OCI-M1 (cell line): ENCODE measurements at places on chromosomes 11 and 22.

DNA sequence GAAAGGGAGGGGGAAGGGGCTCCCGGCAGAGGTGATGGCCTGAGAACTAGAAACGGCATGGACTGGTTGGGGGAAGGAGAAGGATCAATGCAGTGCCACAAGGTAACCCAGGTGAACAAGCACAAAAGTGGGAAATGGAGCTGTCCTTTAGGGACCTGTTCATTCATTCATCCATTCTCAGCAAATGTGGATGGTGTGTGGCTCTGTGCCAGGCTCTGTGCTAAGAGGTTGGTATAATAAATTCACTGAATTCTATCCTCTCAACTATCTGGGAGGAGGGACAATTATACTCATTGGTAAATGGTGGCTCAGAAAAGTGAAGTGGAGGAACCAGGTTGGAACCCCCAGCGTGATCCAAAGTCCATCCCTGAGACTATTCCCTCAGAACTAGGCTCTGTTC lies 18.6 kb upstream of the ARAP1 start:
- no peak for DNase-seq

DNA sequence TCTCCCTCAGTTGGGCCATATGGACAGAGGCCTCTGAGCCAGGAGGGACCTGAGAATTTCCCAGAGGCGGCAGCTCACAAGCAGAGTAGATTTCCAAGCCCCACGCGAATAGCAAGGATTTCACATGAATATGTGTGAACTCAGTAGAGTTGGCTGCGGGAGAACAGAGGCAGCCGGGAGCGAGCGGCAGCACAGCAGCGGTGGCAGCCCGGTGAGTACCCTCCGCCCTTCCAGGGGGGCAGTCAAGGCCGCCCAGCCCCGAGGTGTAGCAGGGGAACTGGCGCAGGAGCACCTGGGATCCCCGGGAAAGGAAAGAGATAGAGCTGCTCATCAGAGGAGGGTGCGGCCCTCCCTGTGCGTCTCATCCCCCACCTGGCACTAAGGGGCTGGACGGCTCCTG lies 8.4 kb upstream of the MS4A15 start:
- no peak for DNase-seq

GRCh38 chr11:45772986-45773785 lies 31.8 kb upstream of the SLC35C1 start:
- DNase-seq, result no peak

DNA sequence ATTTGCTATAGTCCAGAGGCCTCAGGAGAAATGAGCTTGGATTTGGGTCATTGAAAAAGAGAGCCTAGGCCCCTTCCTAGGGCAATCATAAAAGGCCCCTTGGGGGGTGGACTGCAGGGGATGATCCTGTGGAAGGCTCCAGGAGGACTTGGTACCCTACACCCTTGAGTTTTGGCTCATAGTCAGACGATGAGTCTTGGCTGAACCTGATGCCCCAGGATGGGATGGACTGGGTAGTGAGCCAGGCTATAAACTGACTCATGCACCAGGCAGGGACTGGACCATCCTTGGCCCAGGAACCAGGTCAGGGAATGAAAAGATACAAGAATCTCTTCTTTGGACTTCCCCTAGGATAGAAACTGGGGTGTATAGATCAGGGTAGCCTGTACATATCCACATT lies 54.2 kb downstream of the NAV2 start:
- DNase-seq, result no peak

DNA sequence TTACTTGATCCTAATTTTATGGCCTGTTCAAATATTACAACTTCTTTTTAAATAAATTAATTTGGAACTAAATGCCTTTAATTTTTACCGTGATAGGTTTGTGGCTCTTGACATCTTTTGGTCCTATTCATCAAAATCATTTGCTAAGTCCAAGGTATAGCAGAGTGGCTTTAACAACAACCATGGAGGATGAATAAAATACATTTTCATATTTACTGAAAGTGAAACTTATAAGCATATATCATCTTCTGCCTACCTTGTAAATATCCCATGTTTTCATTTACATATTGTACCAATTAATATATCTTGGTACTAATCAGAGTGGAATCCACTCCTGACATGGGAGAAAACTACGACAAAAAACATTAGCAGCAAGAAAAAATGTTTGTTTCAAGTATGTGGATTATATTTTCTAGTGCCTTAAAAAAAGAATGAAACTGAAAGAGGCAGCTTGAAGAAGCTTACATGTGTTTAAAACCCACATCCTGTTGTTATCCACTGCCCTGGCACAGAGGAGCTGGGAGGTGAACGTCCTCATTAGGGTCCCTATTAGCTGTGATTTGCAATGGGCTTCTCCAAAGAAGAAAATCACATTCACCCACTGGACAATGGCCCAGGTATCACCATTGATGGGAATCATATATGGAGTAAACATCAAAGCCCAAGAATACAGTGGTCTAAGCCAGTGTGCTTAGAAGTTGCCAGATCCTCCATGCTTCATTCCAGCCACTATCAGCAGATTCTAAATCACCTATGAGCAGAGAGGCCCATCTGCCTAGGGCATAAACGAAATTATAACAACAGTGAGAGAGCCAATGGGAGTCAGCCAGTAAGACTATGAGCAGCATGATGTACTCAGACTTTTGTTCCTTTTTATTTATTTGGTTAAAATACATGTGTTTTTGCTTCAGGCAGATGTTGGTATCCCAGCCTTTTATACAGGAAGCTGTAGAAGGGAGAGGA lies 84.7 kb downstream of the MAML2 start:
- DNase-seq, result peak; percentile 54

DNA sequence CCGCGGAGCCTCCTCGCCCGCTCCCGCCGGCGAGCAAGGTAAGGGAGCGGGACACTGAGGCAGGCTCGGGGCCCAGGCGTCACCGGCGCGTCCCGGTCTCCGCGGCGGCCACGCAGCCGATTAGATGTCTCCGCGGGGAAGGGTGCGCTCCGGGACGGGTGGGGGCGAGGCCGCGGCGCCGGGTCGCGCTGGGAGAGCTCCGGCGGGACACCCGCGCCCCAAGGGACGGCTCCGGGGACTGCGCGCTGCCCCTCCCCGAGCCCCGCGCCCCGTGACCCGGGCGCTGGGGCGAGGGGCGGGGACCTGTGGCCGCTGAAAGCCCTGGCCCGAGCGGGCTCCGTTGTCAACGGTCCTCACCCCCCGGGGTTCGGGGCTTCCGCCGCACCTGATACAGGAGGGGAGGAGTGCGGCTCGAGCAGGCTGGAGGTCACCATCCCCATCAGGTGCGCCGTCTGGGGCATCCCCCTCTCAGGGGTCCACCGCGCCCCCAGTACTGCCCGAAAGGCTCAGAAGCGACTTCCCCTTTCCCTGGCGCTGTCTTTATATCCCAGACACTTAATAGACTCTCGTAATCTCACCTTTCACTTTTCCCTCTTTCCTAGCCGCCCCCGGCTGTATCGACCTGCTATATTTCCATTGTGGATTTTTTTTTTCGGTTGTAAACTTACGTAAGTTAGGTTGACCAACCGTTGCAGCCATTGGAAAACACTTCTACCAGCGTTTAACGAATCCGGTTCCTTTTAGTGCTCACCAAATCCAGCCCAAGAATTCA lies 573 bp downstream of the PPFIA1 start:
- peak; percentile 91 for DNase-seq

DNA sequence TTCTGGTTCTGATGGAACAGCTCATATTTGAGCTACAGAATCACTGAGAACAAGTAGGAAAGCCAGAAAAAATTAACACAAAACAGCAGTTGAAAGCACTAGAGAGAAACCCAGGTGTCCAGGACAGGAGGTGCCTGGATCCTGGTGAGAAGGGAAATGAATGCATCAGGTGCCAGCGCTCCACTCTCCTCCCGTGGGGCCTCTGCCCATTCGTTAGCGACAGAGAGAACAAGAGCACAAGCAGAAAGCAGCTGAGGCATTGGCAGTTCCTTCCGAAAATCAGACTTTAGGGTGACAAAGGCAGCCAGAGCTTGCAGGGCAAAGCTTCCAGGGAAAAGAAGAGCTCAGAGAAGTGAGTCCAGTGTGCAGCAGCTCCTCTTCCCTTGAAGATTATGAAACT lies 20.0 kb upstream of the KRTAP5-7 start:
- no peak for DNase-seq

- DNase-seq, result no peak
These were observed 152.9 kb downstream of the FEZ1 start for GRCh38 chr11:125343086-125343717.

DNA sequence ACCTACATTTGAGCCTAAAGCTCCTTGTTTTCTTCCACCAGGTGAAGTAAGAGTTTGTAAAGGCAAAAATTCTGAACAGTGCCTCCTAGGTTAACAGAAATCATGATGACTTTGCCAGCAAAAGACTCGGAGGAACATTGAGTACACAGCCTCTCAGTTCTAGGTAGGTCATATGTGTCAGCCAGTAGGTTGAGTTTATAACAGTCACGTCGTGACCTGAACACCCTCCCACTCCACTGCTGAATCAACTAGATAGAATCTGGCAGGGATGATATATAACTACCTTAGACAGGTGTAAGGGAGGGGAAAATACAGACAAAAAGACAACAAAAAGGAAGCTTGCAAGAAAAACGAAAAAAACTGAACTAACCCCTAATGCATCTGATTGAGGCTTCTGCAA lies 12.8 kb upstream of the ASPHD2 start:
- no peak for DNase-seq

DNA sequence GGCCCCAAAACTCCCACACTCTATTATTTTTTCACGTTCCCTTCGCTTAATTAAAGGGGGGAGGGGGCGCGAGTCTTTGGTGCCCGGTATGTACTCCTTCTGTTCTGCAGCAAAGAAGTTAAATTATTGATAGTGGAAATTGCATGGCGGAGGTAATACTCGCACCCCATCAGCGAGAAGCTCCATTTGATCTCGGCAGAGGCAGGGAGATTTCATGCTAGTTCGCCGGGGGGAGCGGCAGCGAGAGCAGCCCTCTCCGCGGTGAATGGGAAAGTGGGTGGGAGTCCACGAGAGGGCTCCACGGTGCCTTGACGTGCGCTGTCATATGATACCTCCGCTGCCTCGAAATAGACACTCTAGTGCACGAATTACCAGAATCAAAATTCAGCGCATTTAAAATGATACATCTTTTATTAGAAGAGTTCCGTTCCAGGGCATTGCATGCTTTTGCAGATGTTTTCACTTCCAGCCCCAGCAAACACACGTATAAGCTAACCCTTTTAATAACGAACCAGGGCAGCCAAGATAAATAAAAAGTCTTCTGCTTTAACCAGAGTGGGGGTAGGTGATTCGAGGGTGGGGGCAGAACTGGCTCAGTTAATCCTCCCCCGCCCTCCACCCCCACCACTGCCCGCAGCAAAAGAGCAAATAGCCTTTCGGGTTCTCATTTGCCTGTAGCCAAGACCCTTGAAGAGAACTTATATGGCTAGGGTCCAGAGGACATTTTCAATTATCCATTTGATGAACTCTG lies 1.3 kb upstream of the BDNF start:
- peak; percentile 7 for DNase-seq

DNA sequence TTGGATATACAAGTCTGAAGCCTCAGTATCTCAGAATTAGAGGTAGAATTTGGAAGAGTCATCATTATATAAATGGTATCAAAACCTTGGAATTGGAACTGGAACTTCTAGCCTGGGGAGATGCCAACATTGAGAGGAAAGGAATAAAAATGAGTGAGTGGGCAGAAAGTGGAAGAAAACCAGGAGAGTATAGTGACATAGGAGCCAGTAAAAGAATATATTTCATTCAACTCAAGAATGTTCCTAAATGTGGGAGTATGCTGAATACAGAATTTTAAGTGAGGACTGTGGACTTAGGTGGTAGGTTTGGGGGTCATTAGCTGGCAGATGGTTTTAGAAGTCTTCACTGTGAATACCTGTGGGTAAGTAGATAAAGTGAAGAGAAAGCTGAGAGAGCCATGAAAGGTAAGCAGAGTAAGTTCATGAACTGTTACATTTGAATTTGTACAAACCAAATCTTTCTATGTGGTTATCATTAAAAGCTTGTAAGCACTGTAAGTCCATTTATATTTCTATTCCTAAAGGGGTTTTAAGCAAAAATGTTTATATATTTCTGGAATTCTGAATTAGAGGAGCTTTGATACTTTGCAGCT lies 60.2 kb downstream of the PDHX start:
- no peak for DNase-seq

DNA sequence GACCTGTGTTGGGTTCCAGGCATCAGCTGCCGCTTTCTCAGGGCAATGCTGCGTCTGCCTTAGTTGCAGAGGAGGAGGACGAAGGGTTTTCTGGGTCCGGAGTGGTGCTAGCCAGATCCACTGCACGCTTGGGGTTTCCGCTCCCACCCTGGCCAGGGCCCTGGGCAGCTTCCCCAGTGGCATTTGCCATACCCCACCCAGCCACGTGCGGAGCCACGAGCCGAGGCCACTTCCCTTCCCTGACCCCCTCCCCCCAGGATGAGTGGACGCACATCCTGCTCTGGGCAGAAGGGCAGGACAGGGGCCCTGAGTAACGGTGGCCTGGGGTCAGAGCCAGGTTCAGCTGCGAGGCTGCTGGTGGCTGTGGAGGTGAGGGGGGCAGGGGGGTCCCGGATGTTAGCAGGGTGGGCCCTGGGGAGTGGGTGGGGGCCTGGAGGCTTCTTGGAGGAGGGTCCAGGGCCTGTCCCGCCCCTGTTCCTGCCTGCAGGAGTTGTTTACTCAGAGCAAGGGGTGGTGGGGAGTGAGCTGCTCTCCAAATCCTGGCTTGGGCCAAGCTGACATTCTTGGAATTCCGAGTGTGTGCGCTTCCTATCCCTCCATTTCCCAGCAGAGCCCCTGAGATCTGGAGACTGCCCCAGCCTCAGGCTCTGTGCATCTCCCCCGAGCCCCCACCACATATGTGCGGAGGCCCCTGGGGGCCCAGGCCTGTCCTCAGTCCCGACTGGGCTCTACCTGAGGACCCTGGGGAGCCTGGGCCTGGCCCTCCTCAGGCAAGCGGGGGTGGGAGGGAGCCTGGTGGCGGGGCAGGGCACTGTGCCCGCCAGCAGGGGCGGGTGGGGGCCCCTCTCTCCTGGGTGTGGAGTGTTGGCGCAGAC lies 1.4 kb downstream of the TSPAN4 start:
- DNase-seq, result peak; percentile 77

GRCh38 chr11:1913271-1914060 lies 6.0 kb upstream of the TNNT3 start:
- no peak for DNase-seq

DNA sequence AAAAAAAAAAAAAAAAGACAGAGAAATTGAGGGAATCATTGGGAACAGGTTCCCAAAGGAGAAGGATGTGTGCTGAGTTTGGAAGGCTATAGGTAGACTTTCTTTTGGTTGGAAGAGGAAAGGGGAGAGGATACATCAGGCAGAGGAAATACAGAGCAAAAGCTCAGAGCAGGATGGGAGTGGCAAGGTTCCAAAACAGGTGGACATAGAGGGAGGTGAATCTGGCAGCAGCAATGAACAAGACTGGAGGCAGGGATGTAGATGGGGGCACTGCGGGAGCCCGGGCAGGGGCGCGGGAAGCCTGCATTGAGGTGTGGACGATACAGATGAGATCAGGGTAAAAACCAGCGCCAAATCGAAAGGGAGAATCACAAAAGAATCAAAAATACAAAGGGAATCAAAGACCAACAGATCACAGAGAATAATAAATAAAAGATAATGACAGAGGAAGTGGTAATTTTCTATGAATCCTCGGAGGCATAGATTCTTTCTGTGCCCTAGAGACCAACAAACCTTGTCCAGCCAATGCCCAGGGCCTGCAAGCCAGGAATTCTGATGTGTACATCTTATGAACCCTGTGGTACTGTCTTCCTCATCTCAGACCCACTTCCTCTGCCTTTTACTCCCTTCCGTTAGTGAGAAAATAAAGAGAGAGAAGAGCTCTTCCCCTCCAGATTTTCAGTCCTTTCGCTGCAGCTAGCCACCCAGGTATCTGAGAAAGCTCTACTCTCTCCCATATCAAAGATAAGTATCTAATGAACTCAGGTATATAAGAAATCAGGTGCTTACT lies 70.3 kb downstream of the SLC1A2 start:
- DNase-seq, result no peak
